ENCODE measurements at places on chromosomes 4 and X.

DNA sequence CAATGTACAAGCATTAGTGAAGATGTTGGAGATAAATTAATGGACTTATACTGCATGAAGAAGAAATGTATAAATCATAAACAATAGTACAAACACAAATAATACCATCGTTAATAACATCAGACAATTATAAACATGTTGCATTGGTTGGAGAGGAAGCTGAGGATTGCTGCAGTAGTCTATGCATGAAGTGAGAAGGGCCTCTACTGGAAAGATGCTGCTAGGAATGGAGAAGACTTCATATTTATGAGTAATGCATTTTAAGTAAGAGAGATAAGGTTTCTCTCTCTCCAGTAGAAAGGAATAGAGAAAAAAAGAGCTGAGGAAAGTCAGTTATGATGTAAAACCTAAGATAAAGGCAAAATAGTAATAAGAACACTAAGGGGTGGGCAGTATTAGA lies 247.8 kb downstream of the GRID2 start:
- no peak for DNase-seq

DNA sequence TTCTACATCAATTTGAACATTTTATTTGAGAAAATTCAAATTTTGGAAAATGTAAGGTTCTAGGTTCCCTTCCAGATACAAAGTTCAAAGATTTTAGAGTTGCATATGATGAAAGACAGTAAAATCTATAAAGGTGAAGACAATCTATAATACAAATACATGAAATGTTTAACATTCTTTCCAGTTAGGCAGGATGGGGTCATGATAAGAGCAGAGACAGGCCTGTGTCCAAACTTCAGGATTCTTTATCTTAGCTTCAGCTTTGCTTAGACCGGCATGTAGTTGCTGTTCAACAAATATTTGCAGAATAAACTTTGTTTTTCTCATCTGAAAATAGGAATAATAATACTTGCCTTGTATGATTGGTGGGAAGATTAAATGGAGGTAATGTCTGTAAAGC lies 4.5 kb upstream of the RPS6KA3 start:
- no peak for DNase-seq

DNA sequence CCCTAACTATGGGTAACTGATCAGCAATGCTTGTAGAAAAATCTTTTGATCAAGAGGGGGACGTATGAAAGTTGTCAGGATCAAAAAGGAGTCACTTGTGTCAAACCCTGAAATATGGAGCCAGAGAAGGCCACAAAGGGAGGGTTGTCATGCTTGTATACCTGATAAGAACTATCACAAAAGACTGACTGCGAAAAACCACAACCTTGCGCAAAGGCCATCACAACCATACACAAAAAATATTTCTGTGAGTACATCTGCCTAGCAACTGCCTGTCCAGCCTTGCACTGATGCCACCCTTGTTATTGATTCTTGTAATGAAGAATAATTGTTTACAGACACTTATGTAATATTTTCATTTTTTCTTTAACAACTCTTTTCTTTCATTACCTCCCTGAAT lies 22.8 kb upstream of the EIF4E start:
- no peak for DNase-seq

DNA sequence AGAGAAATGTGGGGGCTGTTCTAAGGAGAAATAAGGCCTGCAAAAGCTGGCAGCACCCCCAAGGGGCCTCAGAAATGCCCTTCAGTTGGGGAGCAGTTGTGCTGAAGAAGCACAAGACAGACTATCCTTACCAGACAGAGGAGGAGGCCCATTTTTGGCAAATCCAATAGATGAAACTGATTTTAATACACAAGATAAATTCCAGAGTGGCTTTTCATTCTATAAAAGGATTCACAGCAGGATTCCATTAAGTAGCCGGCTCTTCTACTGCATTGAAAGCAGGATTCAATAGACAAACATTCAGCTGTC lies 8.1 kb downstream of the SEPTIN6 start:
- no peak for DNase-seq

DNA sequence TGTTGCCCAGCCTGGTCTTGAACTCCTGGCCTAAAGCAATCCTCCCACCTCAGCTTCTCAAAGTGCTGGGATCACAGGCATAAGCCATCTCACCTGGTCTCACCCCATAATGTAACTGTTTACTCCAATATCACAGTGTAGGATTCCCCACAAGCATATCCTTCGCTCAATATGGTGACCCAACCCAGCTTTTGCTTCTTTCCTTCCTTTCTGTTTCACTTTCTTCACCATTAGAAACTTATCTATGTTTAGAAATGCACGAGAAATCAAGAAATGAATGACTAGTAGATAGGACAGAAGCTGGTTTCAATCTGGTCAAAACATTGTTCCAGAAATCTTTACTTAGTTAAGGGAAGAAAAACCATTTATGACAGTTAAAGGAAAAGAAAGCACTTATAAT lies 18.9 kb downstream of the TSPAN5 start:
- no peak for DNase-seq

- DNase-seq: no peak
These were observed 14.1 kb downstream of the ACSL1 start for GRCh38 chr4:184811526-184812198.

- DNase-seq: no peak
These were observed 1.1 kb upstream of the CHST7 start for GRCh38 chrX:46572340-46572936.

- no peak for DNase-seq
These were observed 99.9 kb upstream of the TENM3 start for GRCh38 chr4:182143086-182143821.

DNA sequence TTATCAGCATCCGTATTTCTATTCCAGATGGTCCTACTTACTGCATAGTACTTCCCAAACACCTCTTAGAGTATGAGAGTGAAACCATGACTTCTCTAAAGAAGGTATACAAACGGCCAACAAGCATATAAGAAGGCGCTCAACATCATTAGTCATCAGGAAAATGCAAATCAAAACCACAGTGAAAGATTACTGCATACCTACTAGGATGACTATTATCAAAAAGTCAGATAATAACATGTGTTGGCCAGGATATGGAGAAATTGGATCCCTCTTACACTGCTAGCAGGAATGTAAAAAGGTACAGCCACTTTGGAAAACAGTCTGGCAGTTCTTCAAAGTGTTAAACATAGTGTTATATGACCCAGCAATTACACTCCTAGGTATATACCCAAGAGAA lies 215.3 kb upstream of the CXorf66 start:
- no peak for DNase-seq

DNA sequence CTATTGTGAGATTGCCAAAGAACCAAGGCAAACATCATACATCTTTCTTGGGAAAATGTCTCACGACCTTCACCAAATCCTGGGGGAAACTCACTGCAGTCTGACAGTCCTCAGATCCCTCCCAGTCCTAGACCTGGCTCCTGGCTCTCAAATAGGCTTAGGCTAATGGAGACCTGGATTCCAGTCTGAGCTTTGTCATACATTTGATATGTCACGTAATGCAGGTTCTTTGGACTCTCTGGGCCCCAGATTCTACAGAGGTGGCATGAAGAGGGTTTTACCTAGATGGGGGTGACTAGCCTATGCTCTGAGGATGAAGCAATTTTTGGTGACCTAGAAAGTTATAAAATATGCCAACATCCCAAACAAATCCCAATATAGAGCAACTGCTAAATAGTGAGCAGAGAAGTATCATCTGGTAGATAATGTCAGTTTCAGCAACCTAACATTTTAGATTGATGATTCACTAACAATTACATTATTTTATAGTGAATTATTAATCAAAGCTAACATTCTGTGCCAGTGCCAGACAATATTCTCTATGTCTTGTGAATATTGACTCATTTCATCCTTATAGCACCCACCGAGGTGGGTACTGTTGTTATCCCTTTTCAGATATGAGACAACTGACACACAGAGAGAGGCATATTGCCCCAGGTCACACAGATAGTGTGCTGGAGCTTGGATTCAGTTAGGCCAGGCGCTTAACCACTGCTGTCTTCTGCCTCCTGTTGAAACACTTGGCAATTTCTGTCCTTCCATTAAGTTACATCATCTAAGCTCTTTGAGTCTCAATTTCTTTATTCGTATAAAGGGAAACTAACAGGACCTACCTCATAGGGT lies 195.4 kb upstream of the MAMLD1 start:
- DNase-seq: no peak

GRCh38 chr4:96016634-96017299 lies 176.9 kb downstream of the PDHA2 start:
- no peak for DNase-seq

- DNase-seq: no peak
These were observed 28.1 kb downstream of the KANTR start for GRCh38 chrX:53122013-53122412.

GRCh38 chr4:3226944-3227343 lies 22.0 kb upstream of the MSANTD1 start:
- no peak for DNase-seq

GRCh38 chr4:183533698-183534097 lies 28.8 kb downstream of the ING2 start:
- no peak for DNase-seq

- DNase-seq: no peak
These were observed 23.0 kb downstream of the GAB1 start for GRCh38 chr4:143359644-143360193.

- no peak for DNase-seq
These were observed 105.6 kb downstream of the CNKSR2 start for GRCh38 chrX:21479695-21480270.

- no peak for DNase-seq
These were observed 809 bp downstream of the ZFP92 start for GRCh38 chrX:153411988-153412574.

DNA sequence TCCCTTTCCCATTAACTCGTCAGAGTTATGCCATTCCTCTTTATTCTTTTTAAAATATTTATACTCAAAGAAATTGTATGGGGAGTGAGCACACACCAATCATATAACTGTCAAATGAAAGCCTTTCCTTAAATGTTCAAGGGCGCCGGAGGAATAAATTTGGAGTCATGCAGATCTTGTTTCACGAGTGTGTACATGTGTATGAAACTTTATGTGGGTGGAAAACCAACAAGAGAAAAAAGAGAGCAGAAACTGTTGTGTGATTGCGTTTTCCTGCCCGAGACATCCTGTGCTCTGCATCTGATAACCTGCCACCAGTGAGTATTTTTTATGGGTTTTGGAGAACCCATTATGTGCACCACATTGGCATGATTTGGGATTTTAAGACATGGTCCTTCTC lies 88.3 kb downstream of the FHDC1 start:
- DNase-seq: no peak

DNA sequence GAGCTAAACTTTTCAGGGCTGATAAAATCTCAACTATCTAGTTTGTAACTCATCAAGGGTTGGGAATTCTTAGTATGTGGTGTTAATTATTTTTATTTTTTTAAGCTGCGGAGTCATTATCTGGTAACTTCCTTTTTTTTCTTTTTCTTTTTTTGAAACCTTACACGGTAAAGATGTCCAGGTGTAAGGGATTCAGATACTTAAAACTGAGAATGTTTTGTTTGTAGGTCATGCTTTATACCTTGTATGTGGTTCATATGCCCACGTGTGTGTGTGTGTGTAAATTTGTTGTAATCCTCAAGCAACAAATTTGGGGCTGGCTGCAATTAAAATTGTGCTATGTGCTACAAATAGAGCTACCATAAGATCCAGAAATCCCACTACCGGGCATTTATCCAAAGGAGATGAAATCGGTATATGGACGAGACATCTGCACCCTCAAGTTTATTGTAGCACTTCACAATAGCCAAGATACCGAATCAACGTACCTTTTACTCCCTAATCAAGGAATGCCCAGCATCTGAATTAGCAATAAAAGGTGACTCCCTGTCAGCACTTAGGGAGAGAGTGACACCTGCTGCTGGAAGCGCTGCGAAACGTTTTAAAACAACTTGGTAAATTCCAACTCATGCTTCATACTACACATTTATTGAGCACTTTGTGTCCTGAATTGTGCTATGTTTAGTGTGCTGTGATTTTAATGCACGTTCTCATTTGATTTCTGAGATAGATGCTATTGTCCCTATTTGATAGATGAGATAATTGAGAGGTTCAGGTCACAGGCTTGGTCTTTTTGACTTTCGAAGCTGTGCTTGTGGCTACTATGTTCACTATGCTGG lies 16.1 kb downstream of the MSMO1 start:
- no peak for DNase-seq

- DNase-seq: no peak
These were observed 517.1 kb downstream of the PCDH7 start for GRCh38 chr4:31237233-31237632.

Data from activated CD4-positive, alpha-beta T cell treated with anti-CD3 and anti-CD28 coated beads, Interleukin-2, amount 50 U/mL, for 4 hours (primary cell).